ENCODE measurements at places on chromosomes 7 and 10. TPM values are rescaled to one million over a fixed set of nuclear protein-coding genes. Genes with fewer than 3 reads are reported as not detected.

HABP2 gene
- not detected for total RNA-seq

CARD11 gene
- total RNA-seq: 27.7 TPM

HOXA4 gene
- total RNA-seq: 0.82 TPM

PDZD7 gene
- 0.85 TPM for total RNA-seq

C10orf67 gene
- total RNA-seq: 0.11 TPM

ELN gene
- not detected for total RNA-seq

NKX2-3 gene
- total RNA-seq: not detected

RASSF4 gene
- total RNA-seq: 0.21 TPM

NPFFR1 gene
- total RNA-seq: not detected

OR6V1 gene
- not detected for total RNA-seq

ANKRD22 gene
- 0.35 TPM for total RNA-seq

HGF gene
- not detected for total RNA-seq

CALY gene
- total RNA-seq: not detected

NXPH1 gene
- not detected for total RNA-seq

FAM221A gene
- 0.67 TPM for total RNA-seq

EPDR1 gene
- not detected for total RNA-seq

BAMBI gene
- total RNA-seq: 3.6 TPM

HOXA11 gene
- 0.07 TPM for total RNA-seq

GNAT3 gene
- total RNA-seq: not detected

CYP51A1 gene
- total RNA-seq: 268 TPM

ATRNL1 gene
- total RNA-seq: 0.07 TPM

GATA3 gene
- total RNA-seq: 8.3 TPM

SPDYE8 gene
- total RNA-seq: not detected

MSMB gene
- total RNA-seq: not detected

PAPOLB gene
- total RNA-seq: not detected

GRM3 gene
- not detected for total RNA-seq

FXYD4 gene
- not detected for total RNA-seq

STK32C gene
- 6.3 TPM for total RNA-seq

ANXA7 gene
- 118 TPM for total RNA-seq

TSPAN14 gene
- 139 TPM for total RNA-seq

CNPY1 gene
- not detected for total RNA-seq

TBC1D12 gene
- total RNA-seq: 5.1 TPM

ZNHIT1 gene
- total RNA-seq: 93.8 TPM

MBL2 gene
- not detected for total RNA-seq

ACTR3C gene
- total RNA-seq: 2.9 TPM

PCDH15 gene
- not detected for total RNA-seq

PTPN12 gene
- 75.4 TPM for total RNA-seq

OR6B1 gene
- total RNA-seq: not detected

CTAGE4 gene
- total RNA-seq: 1.4 TPM

PDK4 gene
- not detected for total RNA-seq

MALRD1 gene
- total RNA-seq: 0.11 TPM

SCART1 gene
- 0.58 TPM for total RNA-seq

MACC1 gene
- 7.9 TPM for total RNA-seq

AS3MT gene
- total RNA-seq: 6.4 TPM

Data from foreskin keratinocyte (primary cell).